Osteocyte (in vitro differentiated cells): ENCODE measurements at places on chromosomes 4 and X. TPM values are rescaled to one million over a fixed set of nuclear protein-coding genes. Genes with fewer than 3 reads are reported as not detected.
A peak's percentile ranks its signal among the peaks of the same experiment; 100 is the strongest.

CCSER1 gene
- total RNA-seq: 0.13 TPM in 1 of 2 replicates, not detected in the other

MEPE gene
- total RNA-seq: not detected in 2 replicates

SULT1B1 gene
- total RNA-seq: 0.50 and 1.2 TPM in 2 replicates

NDST4 gene
- total RNA-seq: 4.5 and 5.1 TPM in 2 replicates

PPARGC1A gene
- 10.2 and 11.8 TPM in 2 replicates for total RNA-seq

DNA sequence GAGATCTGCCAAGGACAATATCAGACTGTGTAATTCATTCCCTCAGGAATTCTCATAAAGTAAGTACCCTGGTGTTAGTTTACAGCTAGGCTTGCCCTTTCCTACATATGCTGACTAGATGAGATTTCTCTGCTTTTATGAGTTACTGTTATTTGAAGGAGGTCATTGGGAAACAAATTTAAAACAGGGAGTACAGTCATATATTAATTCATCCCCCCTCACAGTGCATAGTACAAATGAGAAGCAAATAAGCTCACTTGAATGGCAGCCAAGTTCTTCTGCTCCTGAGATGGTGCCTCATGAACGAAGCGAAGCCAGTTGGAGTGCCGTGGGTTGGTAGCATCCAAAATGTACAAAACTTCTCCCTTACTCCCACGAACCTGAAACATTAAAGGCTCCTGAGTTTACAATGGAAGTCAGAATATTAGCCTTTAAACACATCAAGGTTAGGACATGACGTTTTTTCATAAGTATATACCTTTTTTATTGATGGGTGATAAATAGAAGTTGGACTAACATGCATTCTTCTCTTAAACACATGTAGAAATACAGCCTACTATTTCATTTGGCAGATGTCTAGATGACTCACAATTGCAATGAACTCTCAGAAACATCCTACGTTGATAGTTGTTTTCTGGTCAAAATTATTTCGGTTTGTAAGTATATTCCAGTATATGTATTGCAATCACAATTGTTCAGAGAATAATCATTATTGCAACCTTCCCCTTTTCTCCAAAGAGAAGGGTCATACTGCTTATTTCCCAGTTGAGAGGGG is 69.2 kb downstream of the PRDM5 start:
- H3K27ac ChIP-seq: no peak overlapping the region
- H3K27me3 ChIP-seq: no peaks in the 10 kb centered on the region
- H3K4me1 ChIP-seq: peaks cover 56% of the 10 kb centered on the region
- no peak overlapping the region for H3K4me3 ChIP-seq

- no peak overlapping the region for H3K27ac ChIP-seq
- H3K36me3 ChIP-seq: peaks cover 7% of the 10 kb centered on the region
- DNase-seq: no peak
- no peaks in the 10 kb centered on the region for H3K27me3 ChIP-seq
- peaks cover 11% of the 10 kb centered on the region for H3K4me1 ChIP-seq
Observed at GRCh38 chr4:75745161-75745560, 20.8 kb downstream of the USO1 start.

- H3K36me3 ChIP-seq: no peaks in the 10 kb centered on the region
- H3K4me3 ChIP-seq: no peak overlapping the region
- no peak overlapping the region for H3K27ac ChIP-seq
- H3K27me3 ChIP-seq: peaks cover 2% of the 10 kb centered on the region
- DNase-seq: no peak
Observed at GRCh38 chr4:183402771-183403170, 41.7 kb upstream of the CDKN2AIP start.

- peaks cover 9% of the 10 kb centered on the region for H3K27me3 ChIP-seq
- no peaks in the 10 kb centered on the region for H3K4me1 ChIP-seq
- H3K36me3 ChIP-seq: no peaks in the 10 kb centered on the region
- no peak overlapping the region for H3K27ac ChIP-seq
- no peak for DNase-seq
- H3K4me3 ChIP-seq: no peak overlapping the region
Observed at GRCh38 chr4:85419103-85419502, 55.8 kb upstream of the ARHGAP24 start.

GRCh38 chr4:183163135-183163534 is 64.1 kb downstream of the WWC2 start:
- DNase-seq: no peak
- no peaks in the 10 kb centered on the region for H3K27me3 ChIP-seq
- no peak overlapping the region for H3K27ac ChIP-seq
- no peak overlapping the region for H3K4me3 ChIP-seq
- no peaks in the 10 kb centered on the region for H3K36me3 ChIP-seq

- DNase-seq: no peak
- H3K36me3 ChIP-seq: no peaks in the 10 kb centered on the region
- H3K4me3 ChIP-seq: no peak overlapping the region
- no peaks in the 10 kb centered on the region for H3K27me3 ChIP-seq
- H3K4me1 ChIP-seq: peaks cover 27% of the 10 kb centered on the region
Observed at GRCh38 chr4:123588631-123589241, 192.1 kb downstream of the SPRY1 start.

DNA sequence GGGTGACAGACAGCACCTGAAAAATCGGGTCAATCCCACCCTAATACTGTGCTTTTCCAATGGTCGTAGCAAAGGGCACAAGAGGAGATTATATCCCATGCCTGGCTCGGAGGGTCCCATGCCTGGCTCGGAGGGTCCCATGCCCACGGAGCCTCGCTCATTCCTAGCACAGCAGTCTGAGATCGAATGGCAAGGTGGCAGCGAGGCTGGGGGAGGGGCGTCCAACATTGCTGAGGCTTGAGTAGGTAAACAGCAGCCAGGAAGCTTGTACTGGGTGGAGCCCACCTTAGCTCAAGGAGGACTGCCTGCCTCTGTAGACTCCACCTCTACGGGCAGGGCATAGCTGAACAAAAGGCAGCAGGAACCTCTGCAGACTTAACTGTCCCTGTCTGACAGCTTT is 365.1 kb downstream of the STPG2 start:
- no peaks in the 10 kb centered on the region for H3K4me1 ChIP-seq
- H3K27ac ChIP-seq: no peak overlapping the region
- no peak overlapping the region for H3K4me3 ChIP-seq
- H3K36me3 ChIP-seq: no peaks in the 10 kb centered on the region
- no peaks in the 10 kb centered on the region for H3K27me3 ChIP-seq

DNA sequence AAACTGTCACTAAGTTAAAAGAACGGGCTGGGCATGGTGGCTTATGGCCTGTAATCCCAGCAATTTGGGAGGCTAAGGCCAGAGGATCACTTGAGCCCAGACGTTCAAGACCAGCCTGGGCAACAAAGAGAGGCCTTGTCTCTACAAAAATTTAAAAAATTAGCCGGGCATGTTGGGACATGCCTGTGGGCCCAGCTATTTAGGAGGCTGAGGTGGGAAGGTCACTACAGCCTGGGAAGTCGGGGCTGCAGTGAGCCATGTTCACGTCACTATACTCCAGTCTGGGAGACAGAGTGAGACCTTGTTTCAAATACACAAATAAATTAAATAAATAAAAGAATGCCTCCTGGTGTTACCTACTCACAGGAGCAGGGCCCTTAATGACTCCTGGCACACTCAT is 69.5 kb downstream of the APBB2 start:
- H3K27ac ChIP-seq: peak overlapping the region; percentile 98
- no peak overlapping the region for H3K4me3 ChIP-seq
- peaks cover 2% of the 10 kb centered on the region for H3K36me3 ChIP-seq
- DNase-seq: no peak
- no peaks in the 10 kb centered on the region for H3K27me3 ChIP-seq

- DNase-seq: no peak
- H3K4me1 ChIP-seq: no peaks in the 10 kb centered on the region
- H3K36me3 ChIP-seq: no peaks in the 10 kb centered on the region
- H3K4me3 ChIP-seq: no peak overlapping the region
Observed at GRCh38 chr4:172155838-172156345, 342.7 kb downstream of the GALNTL6 start.

DNA sequence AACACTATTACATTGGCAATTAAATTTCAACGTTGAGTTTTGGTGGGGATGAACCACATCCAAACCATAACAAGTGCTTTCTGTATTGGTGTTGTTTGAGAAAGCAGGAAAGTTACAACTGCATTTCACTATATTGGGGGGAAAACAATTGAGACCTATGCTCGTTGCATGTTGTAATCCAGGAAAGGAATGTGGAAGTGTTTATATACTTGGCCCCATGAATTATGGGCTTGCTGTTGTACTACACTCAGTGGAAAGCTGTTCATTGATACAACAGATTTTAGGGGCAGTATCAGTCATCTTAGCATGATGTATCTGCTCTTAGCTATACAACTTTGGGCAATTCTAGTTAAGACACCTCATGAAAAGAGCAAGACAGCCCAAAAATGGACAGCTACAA is 52.4 kb downstream of the KLHL5 start:
- DNase-seq: no peak
- peaks cover 51% of the 10 kb centered on the region for H3K36me3 ChIP-seq
- peaks cover 5% of the 10 kb centered on the region for H3K4me1 ChIP-seq
- no peak overlapping the region for H3K27ac ChIP-seq
- no peak overlapping the region for H3K4me3 ChIP-seq

DNA sequence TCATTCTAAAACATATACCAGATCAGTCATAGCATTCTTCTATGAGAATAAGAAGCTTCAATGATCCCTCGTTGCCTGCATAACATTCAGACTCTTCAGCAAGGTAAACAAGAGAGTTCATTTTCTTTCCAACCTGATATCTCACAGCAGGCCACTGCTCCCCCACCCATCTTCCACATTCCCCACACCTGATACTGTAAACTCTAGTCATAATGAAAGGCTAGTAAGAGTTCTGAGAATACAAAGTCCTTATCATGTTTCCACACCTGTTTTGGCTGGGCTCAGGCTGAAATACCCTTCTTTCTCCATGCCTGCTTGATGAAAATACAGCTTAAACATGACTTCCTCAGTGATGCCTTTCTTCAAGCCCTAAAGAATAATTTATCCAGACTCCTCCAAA is 2.3 kb upstream of the AASDH start:
- H3K27me3 ChIP-seq: no peaks in the 10 kb centered on the region
- no peak overlapping the region for H3K4me3 ChIP-seq
- peaks cover 27% of the 10 kb centered on the region for H3K4me1 ChIP-seq
- DNase-seq: no peak
- no peaks in the 10 kb centered on the region for H3K36me3 ChIP-seq

GRCh38 chr4:612052-612748 is 13.2 kb upstream of the PDE6B start:
- H3K36me3 ChIP-seq: no peaks in the 10 kb centered on the region
- no peak overlapping the region for H3K4me3 ChIP-seq
- no peak overlapping the region for H3K27ac ChIP-seq
- peaks cover 3% of the 10 kb centered on the region for H3K27me3 ChIP-seq
- DNase-seq: peak; percentile 79

GRCh38 chrX:150508451-150509367 is 59.7 kb upstream of the MTM1 start:
- no peaks in the 10 kb centered on the region for H3K27me3 ChIP-seq
- no peaks in the 10 kb centered on the region for H3K36me3 ChIP-seq
- peak overlapping the region; percentile 28 for H3K27ac ChIP-seq
- no peak overlapping the region for H3K4me3 ChIP-seq
- H3K4me1 ChIP-seq: peaks cover 5% of the 10 kb centered on the region

DNA sequence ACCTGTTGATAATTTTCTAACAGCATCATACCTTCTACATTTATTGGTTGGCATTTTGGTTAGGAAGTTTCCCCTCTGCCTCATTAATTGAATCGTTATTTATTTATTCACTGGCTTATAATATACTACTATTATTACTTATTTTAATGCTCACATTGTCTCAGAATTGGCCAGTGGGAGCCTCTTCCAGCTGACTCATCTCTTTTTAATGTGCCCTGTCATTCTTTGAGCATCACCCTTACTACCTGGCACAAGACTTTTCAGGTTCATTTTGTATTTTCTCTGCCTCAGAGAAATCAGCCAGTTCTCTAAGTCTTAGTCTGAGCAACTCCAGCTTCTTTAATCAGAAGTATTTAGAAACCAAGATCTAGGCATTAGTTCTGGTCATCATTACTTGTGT is 60.3 kb upstream of the PRRG3 start:
- H3K36me3 ChIP-seq: no peaks in the 10 kb centered on the region
- H3K27me3 ChIP-seq: no peaks in the 10 kb centered on the region
- no peak overlapping the region for H3K4me3 ChIP-seq
- DNase-seq: no peak
- H3K27ac ChIP-seq: no peak overlapping the region

- no peak for DNase-seq
- H3K27me3 ChIP-seq: no peaks in the 10 kb centered on the region
- H3K36me3 ChIP-seq: peaks cover 2% of the 10 kb centered on the region
- no peak overlapping the region for H3K4me3 ChIP-seq
- peaks cover 2% of the 10 kb centered on the region for H3K4me1 ChIP-seq
- H3K27ac ChIP-seq: no peak overlapping the region
Observed at GRCh38 chr4:187209921-187210613, 486.4 kb upstream of the FAT1 start.

DNA sequence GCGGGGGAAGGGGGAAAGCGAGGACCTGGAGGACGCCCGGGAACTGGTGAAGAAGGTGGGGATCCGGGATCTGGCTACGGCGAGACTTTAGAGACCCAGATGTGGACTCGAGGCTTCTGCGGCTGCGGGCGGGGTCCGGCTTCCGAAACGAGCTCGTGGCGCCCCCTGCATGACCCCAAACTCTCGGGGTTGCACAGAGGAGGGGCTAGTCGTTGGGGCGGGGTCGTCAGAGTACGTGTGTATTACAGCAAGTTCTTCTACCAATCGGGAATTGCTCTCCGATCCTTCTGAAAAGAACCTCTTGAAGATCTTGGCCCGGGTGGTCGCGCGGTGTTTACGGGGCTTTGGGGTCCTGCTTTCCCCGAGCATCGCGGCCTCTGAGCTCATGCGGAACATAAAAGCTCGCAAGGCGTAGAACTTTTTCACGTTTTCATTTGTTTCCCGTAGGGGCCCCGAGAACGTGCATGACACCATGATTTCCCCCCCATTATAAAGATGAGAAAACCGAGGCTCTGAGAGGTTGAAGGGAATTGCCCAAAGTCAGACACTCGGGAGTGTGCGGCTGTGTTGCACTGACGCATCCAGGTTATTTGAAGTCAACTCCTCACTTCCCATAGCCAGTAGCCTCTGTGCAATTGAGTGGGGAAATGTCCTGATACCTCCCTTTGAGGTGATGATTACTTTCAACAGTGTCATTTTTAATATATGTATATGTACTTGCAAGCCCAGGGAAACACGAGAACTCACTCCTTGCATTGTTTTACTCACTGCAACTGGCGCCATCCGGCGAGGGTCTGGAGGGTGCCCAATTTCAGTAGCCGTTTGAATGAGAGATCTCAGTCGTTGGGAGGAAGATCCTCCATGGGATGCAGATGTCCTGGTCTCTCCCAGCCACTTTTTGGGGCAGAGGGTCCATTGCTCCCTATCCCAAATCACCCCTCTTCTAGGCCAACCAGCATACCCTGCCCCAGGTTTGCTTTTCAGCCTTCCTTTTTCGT is at the start of gene BEND4:
TSS of gene BEND4 (minus strand) at position 149 of the 998 bp plus-strand sequence. CDS start 512 bp downstream, outside the sequence.
- peaks cover 70% of the 10 kb centered on the region for H3K27me3 ChIP-seq
- no peak for DNase-seq
- H3K27ac ChIP-seq: no peak within 1 kb of the TSS
- H3K36me3 ChIP-seq: no peaks in the 10 kb centered on the region
- H3K4me1 ChIP-seq: peaks cover 16% of the 10 kb centered on the region
